Subcutaneous preadipocyte (primary cell): ENCODE measurements at places on chromosomes 5 and 9. TPM values are rescaled to one million over a fixed set of nuclear protein-coding genes. Genes with fewer than 3 reads are reported as not detected.

The ROR2 gene
- total RNA-seq, result 0.78 and 11.8 TPM in 2 replicates

The GOLPH3 gene
- total RNA-seq, result 59.2 and 64.3 TPM in 2 replicates

The SNX2 gene
- total RNA-seq, result 76.0 and 91.1 TPM in 2 replicates

The BRD3 gene
- 5.5 and 6.6 TPM in 2 replicates for total RNA-seq

The RASGEF1C gene
- total RNA-seq, result not detected in 2 replicates

The SLC6A7 gene
- total RNA-seq, result not detected in 2 replicates

The APC gene
- 46.3 and 58.5 TPM in 2 replicates for total RNA-seq

The TIMD4 gene
- total RNA-seq, result not detected in 2 replicates

The PCDHB2 gene
- 0.59 and 1.5 TPM in 2 replicates for total RNA-seq

The MINAR2 gene
- total RNA-seq, result not detected in 2 replicates

The PCDHA9 gene
- total RNA-seq, result under 0.01 TPM in 2 replicates

The OLFML2A gene
- 43.2 and 47.8 TPM in 2 replicates for total RNA-seq

The PRRT1B gene
- total RNA-seq, result not detected in 2 replicates

The ATP10B gene
- total RNA-seq, result not detected in 2 replicates

The ERCC6L2 gene
- 76.2 and 80.5 TPM in 2 replicates for total RNA-seq

The HTR4 gene
- total RNA-seq, result not detected in 2 replicates

The IFNA2 gene
- not detected in 2 replicates for total RNA-seq

The GPR21 gene
- total RNA-seq, result 0.73 and 2.2 TPM in 2 replicates
